ENCODE measurements at places on chromosomes 5 and 9.
A peak's percentile ranks its signal among the peaks of the same experiment; 100 is the strongest.

GRCh38 chr5:14584848-14585247 is 3.3 kb downstream of the OTULINL start:
- no peak for DNase-seq

DNA sequence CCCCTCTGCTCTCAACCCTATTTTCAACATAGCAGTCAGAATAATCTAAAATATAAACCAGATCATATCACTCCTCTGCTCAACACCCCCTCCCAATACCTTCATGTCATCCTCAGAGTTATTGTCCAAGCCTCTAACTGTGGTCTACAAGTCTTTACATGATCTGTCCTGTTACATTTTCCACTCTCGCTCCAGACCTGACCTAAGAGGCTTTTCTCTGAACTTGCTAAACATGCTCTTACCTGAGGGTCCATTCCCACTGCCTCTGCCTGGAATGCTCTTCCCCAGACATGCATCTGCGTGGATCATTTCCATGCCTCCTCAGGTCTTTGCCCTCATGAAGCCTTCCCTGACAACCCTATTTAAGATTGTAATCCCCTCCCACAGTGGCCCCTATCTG is 12.0 kb downstream of the NIPSNAP3B start:
- no peak for DNase-seq

- DNase-seq: no peak
Measured at GRCh38 chr5:44881266-44881665, 72.5 kb downstream of the MRPS30 start.

DNA sequence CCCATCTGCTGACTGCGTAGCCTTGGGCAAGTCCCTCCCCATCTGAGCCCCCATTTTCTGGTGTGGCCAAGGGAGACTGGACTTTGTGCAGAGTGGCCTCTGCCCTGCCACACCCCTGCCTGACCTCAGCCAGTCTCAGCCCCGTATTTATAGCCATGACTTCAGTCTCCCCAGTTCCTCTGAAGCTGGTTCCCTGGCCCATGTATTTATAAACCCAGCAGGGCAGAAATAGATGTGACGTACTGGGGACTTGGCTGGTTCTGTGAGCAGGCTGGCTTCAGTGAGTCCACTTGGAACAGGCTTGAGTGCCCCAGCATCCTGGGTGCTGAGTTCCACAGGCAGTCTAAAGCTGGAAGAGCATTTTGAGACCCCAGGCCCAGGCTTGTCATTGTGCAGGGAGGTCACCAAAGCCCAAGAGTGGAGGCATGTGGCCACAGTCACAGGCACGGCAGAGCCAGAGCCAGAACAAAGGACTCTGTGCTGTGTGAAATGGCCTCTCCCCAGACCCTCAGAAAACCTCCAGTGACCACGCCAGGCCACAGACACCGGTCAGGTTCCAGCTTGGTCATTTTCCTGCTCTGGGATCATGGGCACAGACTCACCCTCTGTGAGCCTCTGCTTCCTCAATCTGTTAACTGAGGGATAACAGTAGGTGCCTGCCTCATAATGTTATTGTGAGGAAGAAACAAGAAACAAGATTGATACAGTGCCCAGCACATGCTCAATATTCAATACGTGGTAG is 30.4 kb upstream of the SYNPO start:
- no peak for DNase-seq

DNA sequence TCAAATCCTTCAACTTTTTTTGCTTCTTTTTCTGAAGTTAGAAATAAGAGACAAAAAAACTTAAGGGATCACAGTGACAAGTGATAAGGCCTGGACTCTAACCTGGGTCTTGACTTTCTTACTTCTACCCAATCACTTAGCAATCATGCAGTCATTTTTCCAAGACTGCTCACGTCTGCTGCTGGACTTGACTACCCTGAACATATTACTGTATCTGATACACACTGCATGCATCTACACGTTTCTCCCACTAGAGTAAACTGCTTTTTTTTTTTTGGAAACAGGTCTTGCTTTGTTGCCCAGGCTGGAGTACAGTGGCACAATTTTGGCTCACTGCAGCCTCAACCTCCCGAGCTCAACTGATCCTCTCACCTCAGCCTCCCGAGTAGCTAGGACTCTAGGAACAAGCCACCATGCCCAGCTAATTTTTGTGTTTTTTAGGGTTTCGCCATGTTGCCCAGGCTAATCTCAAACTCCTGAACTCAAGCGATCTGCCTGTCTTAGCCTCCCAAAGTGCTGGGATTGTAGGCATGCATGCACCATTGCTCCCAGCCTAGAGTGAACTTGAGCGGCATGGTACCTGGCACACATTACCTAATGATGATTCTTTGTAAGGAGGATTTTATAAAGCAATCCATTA is 7.4 kb downstream of the PLIN2 start:
- no peak for DNase-seq

GRCh38 chr5:156456857-156457256 is 129.9 kb downstream of the SGCD start:
- no peak for DNase-seq

- no peak for DNase-seq
Measured at GRCh38 chr9:133225171-133226011, 16.3 kb upstream of the OBP2B start.

DNA sequence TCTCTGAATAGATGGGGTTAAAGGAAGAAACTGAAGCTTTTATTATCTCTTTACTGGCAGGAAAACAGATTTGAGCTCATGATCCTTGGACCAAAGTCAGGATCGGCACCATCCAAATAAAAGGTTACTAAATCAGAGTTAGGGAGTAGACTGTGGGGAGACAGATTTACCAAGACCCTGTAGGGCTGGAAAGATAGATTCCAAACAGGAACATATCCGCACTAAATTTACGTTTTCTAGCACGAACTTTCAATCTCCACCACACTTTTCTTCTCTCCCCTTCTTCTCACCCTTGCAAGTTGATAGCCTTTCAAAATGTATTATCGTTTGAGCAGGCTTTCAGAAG is 120.0 kb upstream of the HMHB1 start:
- DNase-seq: no peak

DNA sequence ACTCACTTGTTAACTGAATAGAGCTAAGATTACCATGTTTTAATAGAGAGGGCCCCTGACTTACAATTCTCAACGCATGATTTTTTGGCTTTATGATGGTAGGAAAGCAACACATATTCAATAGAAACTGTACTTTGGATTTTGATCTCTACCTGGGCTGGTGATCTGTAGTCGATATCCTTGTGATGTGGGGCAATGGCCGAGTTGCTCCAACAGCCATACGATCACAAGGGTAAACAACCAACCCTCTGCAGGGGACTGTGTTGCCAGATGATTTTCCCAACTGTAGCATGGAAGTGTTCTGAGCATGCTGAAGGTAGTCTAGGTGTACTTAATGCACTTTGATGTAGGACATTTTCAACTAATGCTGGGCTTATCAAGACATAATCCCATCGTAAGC is 36.5 kb downstream of the NSUN2 start:
- no peak for DNase-seq

DNA sequence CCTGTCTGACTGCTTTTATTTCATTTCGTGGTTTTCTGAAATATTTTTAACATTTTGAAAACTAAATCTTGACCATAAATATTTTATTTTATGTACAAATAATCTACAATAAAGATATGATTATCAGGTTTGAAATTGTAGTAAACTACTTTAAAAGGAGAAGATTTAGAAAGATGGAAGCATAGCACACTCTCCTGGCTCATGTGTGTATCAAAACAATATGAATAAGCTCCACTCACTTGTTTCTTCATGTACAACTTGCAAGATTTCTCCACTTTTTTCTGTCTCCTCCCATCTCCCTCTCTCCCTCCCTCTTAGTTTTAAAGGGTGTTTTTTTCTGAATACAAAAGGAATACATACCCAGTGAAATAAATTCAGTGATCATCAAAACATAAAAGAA is 15.4 kb upstream of the VPS13A start:
- no peak for DNase-seq

DNA sequence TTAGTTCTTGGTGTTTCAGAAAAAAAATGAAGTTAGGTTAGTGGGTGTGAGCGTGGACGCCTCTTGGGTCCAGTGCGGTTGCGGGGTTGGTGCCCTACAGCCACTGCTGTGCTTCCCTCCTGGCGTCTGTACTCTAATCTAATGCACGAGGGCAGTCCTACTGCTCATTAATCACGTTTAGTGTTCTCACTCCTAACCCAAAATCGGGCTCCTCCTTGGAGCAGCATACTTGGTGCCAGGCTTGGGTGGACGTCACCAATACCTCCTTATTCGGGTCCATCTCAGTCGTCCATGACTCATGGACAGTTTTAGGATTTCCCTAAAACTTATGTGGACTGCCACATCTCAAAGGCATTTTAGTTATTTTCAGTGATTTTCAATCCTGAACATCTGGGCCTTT is 41.6 kb downstream of the TRIO start:
- no peak for DNase-seq

- DNase-seq: no peak
Measured at GRCh38 chr5:28864006-28864405, 1825.6 kb upstream of the CDH9 start.

- DNase-seq: no peak
Measured at GRCh38 chr5:128084228-128085167, 932 bp downstream of the SLC12A2 start.

DNA sequence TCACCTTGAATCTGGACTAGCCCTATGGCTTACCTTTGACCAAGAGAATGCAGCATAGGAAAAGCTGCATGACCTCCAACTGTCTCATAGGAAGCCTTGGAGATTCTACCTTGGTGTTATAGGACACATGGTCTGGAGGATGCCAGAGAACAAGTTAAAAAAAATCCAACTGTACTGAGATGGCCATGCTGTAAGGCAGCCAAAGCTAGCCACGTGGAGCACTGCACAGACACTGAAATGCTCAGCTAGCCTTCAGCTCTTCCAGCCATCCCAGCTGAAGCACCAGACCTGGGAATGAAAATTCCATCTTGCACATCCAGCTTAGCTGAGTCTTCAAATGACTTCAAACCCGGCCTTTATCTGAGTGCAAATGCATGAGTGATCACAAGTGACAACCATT is 6.0 kb upstream of the GRAMD2B start:
- no peak for DNase-seq

- no peak for DNase-seq
Measured at GRCh38 chr5:90347462-90347861, 62.1 kb downstream of the CETN3 start.

GRCh38 chr5:176201811-176202210 is 36.4 kb upstream of the SIMC1 start:
- DNase-seq: no peak

GRCh38 chr9:23434654-23435053 is 391.4 kb downstream of the ELAVL2 start:
- no peak for DNase-seq

- no peak for DNase-seq
Measured at GRCh38 chr5:80242849-80243248, 13.0 kb downstream of the SERINC5 start.

DNA sequence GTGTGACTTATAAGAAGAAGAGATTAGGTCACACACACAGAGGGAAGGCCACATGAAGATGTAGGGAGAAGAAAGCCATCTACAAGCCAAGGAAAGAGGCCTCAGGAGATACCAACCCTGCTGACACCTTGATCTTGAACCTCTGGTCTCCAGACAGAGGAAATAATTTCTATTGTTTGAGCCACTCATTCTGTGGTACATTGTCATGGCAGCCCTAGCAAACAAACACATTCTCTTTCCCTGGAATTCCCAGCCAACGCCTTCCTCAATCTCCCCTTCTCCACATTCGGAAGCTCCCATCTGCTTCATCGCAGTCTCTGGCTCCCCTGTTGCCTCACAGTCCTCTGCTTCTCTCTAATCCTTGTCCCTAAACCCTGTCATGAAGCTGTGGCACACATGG is 16.7 kb downstream of the PTGS1 start:
- DNase-seq: no peak

DNA sequence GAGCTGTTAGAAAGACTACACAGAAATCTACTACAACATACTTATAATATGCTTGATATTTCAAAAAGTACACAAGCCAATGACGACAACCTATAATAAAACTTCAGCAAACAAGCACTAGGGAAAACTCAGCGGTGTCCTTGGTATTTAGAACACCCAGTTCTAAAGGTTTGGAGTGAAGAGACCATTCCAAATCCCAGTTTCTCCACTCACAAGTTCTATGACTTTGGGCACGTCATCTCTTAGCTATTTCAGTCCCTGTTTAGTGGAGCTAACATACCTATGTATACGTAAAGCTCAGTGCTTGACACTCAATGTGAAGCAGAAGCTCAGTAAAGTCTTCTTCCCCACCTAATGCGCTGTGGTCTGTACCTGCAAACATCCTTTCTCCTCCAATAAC is 52.8 kb downstream of the MLLT3 start:
- no peak for DNase-seq

- DNase-seq: no peak
Measured at GRCh38 chr9:135080286-135081263, 6.9 kb upstream of the OLFM1 start.

DNA sequence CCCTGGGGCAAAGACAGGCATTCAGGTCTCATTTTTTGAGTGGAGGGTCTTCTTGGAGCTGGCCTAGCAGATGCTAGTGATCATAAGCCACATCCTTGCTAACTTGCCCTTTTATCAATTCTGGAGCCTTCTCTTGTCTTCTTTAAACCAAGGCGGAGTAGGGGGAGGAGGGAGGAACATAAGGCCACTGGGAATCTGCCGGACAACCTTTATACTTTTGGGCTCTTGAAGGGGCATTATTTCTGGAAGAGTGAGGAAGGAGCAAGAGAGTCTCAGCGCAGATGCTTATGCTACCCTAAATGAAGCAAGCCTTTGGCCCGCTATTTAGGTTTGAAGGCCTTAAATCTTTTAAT is 2.0 kb downstream of the TMEFF1 start:
- no peak for DNase-seq

DNA sequence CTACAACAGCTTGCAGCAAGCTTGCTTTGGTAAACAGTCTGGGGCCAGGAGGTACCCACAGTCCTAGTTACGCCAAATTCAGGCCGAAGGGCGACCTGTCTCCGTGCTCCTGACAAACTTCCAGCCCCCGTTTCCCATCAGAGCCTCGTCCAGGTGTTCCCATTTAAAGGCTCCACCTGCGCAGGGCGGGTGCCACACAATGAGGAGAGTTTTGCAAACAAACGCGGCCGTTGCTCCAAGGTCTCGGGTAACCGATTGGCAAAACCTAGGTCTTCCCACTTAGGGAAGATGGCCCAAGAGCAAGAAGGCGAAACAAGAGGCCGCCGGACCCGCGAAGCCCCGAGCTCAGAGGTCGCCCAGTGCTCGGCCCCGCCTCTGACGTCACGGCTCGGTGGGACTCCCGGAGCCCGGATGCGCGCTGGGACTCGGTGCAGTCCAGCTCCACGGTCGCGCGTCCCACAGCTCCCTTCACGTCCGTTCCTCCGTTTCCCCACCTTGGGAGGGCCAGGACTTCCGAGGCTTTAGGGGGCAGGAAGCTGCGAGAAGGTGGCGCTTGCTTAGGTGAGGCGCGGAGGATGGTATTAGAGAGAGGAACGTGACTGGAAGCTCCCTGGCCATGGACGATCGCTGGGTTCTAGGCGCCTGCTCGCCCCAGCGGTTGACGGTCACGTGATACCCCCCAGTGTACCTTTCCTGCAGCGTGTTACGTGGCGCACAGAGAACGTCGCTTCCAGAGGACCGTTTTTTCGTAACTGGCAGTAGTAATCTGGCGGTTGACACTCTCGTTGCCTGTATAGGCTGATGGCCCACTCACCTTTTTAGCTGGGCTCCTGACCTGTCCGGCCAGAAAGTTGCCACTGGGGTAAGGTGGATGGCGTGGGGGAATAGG is 41.8 kb upstream of the KDM4C start:
- peak; percentile 33 for DNase-seq

- no peak for DNase-seq
Measured at GRCh38 chr5:65482296-65482735, 596 bp upstream of the ADAMTS6 start.
